Stimulated activated CD4-positive, alpha-beta T cell treated with anti-CD3 and anti-CD28 coated beads, Interleukin-2, amount 100 ng/mL, for 48 hours (primary cell): ENCODE measurements at places on chromosomes 12 and 14.
A peak's percentile ranks its signal among the peaks of the same experiment; 100 is the strongest.

DNA sequence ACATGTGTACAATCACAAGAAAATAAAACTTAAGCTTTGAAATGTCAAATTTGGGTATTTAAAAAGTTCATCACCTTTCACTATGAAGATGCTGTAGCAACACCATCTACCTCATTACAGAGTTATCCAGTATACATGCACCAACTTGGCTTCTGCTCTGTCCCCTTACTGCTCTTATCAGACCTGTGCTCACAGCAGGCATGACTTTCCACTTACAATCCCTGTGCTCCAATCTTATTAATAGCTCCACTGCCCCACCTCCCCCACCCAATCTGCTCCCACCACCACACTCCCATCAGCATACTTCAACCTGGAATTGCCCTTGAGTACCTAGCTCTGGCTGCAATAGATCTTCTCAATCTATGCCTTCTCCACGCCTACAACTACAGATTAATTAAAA lies 13.3 kb downstream of the GALC start:
- DNase-seq: no peak

DNA sequence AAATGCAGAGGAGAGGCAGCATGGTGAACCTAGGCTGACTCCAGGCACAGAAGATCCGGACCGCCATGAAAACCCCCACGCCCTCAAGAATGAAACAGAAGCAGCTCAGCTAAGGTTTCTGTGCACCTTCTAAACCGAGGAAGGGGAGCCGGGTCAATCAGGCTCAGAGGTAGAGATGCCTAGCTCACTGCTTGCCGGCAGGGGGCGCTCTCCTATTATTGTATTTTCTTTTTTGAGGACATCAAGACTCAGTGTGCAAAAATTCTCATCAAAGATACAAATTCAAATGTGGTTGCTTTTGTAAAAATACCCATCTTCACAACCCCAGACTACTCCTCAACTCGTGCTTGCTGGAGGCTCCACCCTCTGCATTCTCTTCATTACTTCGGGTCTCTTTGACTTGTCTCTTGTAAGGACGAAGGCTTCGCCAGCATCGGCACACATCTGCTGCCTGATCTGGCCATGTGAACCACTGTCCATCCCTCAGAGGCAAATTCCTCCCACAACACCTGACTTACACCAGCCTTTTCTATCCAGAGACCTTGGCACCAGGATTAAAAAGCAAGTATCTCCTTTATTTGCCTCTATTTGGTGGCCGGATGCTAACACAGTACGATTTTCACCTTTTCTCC lies 33.4 kb upstream of the RNASE3 start:
- DNase-seq: peak; percentile 71

- DNase-seq: no peak
Observed at GRCh38 chr12:94875525-94875924, 128.0 kb downstream of the NDUFA12 start.

DNA sequence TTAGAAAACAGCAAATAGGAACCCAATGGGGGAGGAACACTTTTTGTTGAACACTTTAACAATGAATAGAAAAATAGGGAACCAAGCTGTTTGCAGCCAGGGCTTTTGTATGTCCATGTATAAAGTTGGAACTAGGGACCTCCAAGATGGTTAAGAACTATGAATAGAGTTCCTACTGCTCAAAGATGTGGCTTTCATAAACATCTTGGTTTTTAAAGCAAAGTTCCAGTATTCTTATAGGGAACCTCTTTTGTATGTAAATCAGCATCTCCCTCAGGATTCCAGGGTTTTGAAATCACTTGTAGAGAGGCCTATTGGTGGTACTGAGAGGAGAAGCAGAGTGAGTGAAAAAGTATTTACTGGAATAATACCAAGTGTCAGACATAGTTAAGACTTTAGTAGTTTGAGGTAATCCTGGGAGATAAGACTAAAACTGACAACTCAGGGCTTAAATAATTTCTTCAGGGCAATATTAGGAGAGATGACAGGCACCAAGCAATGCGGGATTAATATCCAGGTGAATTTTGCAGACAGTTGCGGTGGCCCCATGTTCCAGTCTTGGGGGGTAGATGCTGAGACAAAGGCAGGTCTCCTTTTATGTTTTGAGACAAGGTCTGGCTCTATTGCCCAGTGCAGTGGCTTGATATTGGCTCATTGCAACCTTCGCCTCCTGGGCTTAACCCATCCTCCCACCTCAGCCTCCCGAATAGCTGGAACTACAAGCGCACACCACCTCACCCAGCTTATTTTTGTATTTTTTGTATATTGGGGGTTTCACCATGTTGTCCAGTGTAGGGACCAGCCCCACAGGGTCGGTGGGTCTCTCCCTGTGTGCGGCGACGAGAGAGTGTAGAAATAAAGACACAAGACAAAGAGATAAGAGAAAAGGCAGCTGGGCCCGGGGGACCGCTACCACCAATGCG lies 10.4 kb upstream of the EID3 start:
- DNase-seq: no peak

DNA sequence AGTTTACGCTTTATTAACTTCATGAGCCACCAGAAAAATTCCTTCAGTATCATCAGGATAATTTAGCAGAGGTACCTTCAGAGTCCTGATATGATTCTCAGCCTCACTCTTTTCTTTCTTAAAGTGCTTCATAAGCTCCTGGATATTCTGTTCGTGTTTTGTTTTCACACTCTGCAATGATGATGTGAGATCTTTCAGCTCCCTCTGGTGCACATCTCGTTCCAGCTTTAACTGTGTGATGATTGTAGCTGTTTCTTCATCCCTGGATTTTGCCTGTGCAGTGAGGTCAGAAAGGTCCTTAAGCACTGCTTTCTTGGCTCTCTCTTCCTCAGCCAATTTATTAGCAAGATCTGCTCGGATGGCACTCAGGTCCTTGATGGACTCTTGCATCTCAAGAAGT lies 156.7 kb downstream of the CEP128 start:
- no peak for DNase-seq

DNA sequence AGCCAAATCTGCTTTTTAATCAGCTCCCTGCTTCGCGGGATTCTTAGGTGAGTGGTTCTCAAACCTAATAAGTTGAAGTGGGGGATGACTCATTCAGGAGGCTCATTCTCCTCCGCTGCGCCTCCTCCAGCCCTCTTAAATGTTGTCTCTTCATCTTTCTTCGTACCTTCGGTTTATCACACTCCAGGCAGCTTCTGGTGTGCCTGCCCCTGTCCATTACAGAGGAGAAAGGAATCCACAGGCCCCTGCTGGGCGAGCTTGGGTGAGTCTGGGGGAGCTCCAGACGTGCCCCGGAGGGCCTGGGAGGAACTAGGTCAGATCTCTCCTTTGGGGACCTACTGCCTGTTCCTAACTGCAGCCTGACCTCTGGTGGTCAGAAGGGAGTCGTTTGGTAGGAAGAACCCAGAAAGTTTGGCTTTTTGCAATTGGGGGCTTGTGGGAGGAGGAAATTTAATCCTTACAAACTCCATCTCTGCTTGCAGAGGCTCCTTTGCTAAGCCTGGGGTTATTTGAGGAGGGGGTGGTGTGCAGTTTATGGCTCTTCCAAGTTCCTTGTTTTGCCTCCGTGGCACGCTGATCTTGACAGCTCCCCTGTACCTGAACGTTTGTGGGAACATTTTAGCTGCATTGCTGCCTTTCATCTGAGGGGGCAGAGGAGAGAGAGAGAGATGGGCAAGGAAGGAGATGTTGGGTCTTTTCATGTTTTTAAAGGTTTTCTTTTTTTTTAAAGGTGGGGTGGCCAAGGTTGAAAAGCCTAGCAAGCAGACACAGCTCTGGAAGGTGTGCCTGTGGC lies 84.1 kb upstream of the GNG2 start:
- DNase-seq: no peak

DNA sequence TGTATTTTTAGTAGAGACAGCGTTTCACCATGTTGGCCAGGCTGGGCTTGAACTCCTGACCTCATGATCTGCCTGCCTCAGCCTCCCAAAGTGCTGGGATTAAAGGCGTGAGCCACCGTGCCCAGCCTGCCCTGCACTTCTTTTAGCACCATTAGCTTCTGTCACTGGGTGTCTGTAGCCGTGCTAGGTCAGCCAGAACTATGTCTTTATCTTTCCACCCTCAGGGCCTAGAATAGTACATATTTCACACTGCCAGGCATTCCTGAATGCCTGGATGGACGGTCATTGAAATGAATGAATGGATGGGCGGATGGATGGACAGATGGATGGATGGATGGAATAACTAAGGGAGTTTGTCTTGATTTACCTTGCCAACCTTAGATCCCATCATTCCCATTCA lies 33.7 kb downstream of the FBXL14 start:
- no peak for DNase-seq

GRCh38 chr12:5437182-5437583 lies 5.3 kb downstream of the NTF3 start:
- DNase-seq: no peak

GRCh38 chr12:26172013-26172412 lies 23.4 kb upstream of the SSPN start:
- DNase-seq: no peak
